Common myeloid progenitor, CD34-positive (primary cell): ENCODE measurements at places on chromosomes 16 and 17.

- peak; percentile 82 for DNase-seq
Measured at GRCh38 chr16:12067714-12068401, 91.3 kb downstream of the SNX29 start.

GRCh38 chr16:12314653-12315185, 338.2 kb downstream of the SNX29 start:
- peak; percentile 46 for DNase-seq

GRCh38 chr17:80361495-80362220, 53.3 kb upstream of the ENDOV start:
- DNase-seq: peak; percentile 30

GRCh38 chr16:57282510-57283213, 1.8 kb downstream of the PLLP start:
- no peak for DNase-seq

- peak; percentile 35 for DNase-seq
Measured at GRCh38 chr16:27341549-27341948, 27.8 kb downstream of the IL4R start.

DNA sequence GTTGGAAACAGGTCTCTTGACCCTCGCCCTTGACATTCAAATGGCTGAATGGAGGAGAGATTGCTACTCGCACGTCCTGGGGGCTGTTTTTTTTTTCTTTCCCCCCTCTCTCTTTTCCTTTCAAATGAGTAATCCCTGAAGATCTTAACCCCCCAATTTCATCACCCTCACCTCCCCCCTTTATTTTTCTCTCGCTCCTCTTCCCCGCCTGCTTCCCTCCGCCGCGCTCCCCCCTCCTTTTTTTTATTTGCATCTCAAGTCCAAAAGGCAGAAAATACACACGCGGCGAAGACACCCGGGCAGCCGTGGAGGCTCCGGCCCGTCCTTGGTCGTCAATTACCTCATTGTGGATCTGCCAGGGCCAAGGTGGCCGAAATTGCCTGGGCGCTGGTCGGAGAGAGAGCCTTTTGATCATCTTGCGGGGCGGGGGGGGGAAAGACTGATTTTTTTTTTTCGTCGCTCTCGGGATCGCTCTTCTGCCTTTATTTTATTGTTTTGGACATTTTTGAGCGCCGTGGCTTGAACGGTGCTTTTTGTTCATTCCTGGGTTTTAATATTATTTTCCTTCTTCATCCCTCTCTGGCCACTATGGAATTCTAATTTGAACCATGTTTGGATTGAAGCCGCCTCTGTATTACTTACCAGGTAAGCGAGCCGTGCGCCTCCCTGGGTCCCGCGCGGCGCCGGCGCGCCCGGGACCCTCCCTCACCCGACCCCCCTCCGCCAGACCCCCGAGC, 57.2 kb upstream of the GSE1 start:
- DNase-seq: peak; percentile 81

DNA sequence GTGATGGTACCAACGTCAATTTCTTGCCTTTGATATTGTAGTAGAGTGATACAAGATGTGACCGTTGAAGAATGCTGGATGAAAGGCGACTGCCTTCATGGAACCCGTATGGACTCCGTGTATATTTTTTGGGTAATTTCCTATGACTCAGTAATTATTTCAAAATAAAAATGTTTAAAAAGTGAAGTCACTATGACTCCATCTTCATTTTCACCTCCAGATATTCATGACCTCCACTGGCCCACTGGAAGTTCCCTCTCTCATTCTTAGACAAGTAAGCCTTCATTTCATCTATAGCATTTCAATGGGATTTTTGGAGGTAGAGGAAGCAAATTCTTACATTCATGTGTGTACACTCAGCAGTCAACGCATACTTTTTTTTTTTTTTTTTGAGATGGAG, 111.8 kb upstream of the NUDT7 start:
- no peak for DNase-seq

DNA sequence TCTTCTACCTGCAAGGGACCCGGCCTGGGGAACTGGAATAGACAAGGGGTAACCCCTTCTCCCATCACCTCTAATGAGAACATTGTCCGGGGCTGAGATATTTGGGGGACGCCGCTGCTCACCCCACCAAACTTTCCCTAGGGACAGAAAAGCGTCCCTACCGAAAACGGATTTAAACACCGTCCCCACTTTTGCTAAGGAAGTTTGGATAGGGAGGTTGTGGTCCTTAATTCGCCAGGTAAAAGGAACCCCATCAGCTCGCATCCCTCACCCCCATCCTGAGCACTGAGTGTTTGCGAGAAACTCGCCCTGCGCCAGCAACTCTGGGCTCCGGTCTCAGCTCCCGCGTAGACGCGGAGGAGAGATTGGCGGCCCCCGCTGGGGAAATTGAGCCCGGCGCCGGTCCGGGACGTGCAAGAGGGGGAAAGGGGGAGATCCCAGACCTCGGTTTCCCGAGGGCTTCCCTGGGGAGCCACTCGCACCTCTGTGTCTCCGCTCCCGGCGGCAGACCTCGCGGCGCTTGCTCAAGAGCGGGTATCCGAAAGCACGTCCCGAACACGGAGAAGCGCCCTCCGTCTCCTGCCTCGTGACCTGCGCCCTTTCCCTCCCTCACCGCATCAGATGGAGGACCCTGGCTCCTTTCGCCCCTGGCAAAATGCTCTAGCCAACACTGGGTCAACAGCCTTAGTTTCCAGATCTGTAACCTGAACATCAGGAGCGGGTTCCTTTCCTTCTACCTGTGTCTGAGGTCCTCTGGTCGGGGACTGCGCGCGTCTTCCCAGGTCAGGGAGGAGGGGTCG, 3.1 kb upstream of the SOX9 start:
- no peak for DNase-seq

- DNase-seq: no peak
Measured at GRCh38 chr17:74777901-74778515, 1.9 kb upstream of the NAT9 start.
